ENCODE measurements at places on chromosomes 3 and 15.
A peak's percentile ranks its signal among the peaks of the same experiment; 100 is the strongest.

DNA sequence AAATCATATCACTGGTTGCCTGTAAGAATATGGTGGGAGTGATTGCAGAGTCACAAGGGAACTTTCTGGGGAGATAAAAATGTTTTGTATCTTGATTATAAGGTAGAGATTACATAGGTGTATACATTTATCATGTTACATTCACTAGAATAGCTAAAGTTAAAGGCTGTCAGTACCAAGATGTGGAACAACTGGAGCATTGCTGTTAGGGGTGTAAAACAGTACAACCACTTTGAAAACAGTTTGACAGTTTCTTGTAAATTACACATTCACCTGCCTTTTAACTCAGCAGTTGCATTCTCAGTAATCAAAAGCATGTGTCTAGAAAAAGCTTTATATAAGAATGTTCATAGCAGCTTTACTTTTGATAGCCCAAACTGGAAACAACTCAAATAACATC is 27.6 kb downstream of the RASA2 start:
- no peak for DNase-seq

DNA sequence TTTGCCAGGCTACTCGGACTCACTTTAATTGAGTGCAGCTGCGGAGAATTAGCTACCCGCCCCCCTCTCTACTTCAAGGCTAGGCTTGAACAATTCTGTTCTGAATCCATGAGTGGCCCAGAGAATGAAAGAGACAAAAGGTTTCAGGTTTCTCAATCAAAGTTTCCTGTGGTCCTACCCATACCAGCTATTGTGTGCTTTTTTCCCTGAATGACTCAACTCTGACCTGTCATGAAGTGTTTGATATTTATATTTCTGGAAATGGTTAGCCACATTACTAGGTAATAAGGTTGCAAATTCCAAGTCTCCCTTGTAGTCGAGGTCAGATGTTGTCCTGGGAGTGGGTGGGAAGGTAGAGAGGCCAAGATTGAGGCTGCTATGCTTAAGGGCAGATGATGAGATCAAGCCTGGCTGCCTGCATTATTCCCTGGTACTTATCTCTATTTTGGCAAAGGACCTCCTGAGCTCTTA is 392.7 kb upstream of the TBL1XR1 start:
- DNase-seq: peak; percentile 75

- DNase-seq: no peak
Observed at GRCh38 chr15:42858999-42859789, 61.4 kb downstream of the TTBK2 start.

DNA sequence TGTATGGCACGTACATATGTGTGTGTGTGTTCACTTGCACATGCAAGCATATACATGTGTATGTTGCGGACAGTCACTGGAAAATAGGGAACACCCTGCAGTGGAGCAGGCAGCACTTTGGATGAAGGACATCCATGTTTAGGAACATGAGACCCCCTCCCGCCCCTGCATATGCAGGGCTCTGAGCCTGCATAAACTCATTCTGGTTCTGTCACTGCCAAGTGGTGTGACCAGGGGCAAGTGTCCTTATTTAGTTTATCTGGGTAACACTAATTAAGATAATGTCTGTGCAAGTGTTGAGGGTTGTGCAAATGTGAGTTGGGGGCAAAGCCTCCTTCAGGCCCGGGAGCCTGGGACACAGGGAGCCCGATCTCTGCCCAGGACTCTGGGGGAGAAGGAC is 105.7 kb downstream of the CORO2B start:
- DNase-seq: no peak

- no peak for DNase-seq
Observed at GRCh38 chr15:35282965-35283496, 197.9 kb upstream of the NANOGP8 start.

GRCh38 chr15:60660290-60661051 is 181.5 kb upstream of the ICE2 start:
- DNase-seq: no peak

GRCh38 chr15:76764004-76764403 is 141.1 kb downstream of the SCAPER start:
- no peak for DNase-seq

GRCh38 chr3:191774485-191774884 is 313.5 kb downstream of the PYDC2 start:
- no peak for DNase-seq

- DNase-seq: no peak
Observed at GRCh38 chr3:31610700-31611275, 78.1 kb downstream of the STT3B start.

DNA sequence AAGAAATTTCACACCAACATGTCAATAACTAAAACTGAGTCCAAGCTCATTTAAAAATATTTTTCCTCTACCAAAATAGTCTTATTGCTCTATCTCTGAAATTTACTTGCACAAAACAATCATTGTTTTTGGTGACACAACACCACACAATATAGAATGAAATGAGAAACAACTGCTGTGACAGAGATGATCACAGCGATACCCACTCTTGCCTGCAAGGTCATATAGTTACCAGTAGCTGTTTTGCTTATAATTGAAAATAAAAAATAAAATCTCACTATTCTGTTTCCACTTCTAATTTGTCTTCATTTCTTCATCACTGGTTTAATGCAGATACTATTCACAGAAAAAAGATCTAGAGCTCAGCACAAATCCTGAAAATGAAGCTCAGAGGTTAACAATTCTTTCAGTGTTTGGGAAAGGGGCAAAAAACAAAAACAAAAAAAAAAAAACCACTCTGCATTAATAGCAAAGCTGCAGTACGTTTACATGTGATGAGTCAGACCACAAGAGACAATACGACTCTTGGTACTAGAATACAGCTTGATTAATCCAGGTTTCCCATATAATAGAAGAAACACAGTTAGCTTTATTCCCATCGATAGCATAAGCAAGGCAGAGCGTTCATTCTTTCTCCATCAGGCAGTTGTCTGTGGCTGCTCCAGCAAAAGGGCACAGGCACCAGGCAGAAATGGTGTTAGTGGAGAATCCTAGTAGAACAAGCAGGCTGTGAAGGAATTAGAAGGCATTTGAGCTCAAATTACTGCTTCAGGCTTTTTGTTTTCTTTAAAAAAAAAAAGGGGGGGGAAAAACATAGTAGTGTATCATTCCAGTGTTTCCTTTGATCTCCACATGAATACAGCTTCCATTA is 773 bp downstream of the ANKRD28 start:
- DNase-seq: no peak

- no peak for DNase-seq
Observed at GRCh38 chr15:95972041-95972553, 358.4 kb upstream of the NR2F2 start.

DNA sequence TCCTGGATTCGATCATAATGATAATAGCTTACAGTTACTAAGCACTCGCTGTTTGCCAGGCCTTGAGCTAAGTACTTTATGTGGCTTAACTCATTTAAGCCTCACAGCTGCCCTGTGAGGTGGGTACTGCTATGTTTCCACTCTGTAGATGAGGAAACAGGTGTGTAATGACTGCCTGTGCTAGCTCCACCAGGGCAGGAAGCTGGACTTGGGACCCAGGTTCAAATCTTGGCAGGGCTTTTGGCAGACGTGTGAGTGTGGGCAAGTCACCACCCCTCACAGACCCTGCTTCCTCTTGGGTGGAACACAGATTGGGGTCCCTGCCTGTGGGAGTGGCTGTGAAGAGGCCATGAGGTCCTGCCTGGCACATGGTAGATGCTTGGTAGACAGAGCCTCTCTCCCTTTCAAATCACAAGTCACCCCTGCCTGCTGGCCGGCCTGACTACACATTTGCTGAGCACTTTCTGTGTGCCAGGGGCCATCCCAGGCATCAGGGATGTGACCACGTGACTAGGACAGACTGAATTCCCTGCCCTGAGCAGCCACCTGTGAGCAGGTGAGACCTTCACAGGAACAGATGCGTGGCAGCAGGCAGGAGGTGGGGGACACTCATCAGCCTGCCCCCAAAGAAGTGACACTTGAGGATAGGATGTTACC is 3.7 kb downstream of the EFCC1 start:
- no peak for DNase-seq

DNA sequence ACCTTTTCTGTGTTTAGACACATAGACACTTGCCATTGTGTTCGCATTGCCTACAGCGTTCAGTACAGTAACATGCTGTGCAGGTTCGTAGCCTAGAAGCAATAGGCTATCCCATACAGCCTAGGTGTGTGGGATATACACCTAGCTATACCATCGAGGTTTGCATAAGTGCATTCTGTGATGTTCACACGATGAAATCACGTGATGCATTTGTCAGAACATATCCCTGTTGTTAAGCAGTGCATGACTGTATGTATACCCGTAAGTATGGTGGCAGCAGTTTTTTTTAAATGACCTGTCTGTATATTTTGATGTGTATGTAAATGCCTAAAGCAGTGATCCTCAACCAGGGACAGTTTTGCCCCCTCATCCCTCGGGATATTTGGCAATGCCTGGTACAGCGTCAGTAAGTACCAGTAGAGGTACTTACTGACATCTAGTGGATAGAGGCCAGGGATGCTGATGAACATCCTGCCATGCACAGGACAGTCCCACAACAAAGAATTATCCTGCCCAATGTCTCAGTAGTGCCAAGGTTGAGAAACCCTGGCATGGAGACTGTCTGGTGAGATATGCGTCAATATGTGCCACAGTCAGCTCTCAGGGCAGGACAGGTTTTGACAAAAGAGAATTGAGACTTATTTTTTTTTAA is 129.1 kb downstream of the HCN4 start:
- DNase-seq: no peak

DNA sequence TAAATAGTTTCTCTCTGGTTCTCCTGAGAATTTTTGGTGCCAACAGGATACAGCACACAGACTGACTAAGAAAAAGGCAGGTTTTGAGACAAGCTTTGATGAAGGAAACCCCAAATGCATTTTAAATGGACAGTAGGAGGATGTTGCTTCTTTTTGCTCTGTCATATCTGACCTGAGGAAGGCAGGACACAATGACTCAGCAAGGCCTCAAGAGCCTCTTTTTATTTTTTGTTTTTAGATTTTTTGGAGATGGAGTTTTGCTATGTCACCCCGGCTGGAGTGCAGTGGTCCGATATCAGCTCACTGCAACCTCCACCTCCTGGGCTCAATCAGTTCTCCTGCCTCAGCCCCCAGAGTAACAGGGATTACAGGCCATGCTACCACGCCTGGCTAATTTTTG is 16.9 kb upstream of the KNG1 start:
- no peak for DNase-seq

- no peak for DNase-seq
Observed at GRCh38 chr3:177335728-177336127, 138.4 kb upstream of the TBL1XR1 start.
